ENCODE measurements at places on chromosomes 1 and 21.
A peak's percentile ranks its signal among the peaks of the same experiment; 100 is the strongest.

DNA sequence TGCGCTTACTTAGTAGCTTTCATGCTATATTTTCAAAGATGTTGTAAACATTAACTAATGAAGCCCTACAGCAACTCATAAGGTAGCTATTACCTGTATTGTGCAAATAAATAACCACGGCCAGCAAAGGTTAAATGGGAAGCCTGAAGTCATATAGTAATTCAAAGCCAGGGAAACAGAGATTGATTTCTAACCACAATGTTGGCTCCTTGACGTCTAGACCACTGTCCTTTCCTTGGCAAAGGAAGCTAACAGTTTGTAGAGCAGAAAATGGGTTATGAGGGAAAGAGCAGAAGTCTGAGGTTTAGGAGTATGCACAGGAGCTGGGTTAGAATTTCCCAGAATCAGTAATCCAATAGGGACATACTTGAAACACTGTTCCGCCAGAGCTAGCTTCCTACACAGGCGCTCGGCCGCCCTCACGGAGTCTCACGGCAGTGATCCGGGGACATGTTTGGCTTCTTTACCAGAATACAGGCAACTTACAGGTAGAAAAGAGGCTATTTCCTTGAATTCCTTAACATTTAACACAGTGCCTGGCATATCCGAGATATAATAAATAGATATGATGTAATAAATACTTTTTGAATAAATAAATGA lies 298.8 kb upstream of the LYPLAL1 start:
- no peak for DNase-seq

DNA sequence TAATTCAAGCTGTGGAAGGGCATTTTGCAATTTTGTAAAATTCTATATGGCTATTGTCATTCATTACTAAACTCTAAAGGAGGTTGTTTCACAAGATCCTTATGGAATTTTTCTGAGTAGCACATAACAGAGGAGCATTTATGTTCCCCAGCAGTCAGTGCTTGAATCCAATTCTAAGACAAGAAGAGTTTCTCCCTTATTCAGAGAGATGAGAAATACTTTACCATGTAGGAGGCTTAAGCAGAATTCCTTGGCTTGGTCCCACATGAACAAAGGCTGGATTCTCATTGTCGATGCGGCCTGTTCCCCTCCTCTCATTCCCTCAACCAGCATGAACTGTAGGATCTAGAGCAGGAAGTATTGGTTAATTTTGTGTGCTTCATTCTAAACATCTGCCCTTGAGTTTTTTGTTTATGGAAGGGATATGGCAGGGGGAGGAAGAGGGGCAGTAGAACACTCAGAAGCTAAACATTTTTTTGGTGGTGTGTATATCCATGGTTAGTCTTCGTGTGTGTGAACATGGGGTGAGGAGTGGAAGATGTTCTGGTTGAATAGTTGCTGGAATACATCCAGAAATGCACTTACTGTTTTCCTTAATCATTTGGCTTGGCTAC lies 74.3 kb downstream of the LAMC1 start:
- no peak for DNase-seq

GRCh38 chr1:246680190-246680589 lies 44.0 kb upstream of the SCCPDH start:
- no peak for DNase-seq

- no peak for DNase-seq
Observed at GRCh38 chr21:46663754-46664153, 28.3 kb downstream of the PRMT2 start.

- DNase-seq, result no peak
Observed at GRCh38 chr1:108605633-108606032, 45.7 kb downstream of the EEIG2 start.

- DNase-seq, result no peak
Observed at GRCh38 chr1:29323636-29324035, 87.3 kb downstream of the PTPRU start.

- DNase-seq, result no peak
Observed at GRCh38 chr1:242318140-242318539, 206.4 kb downstream of the PLD5 start.

DNA sequence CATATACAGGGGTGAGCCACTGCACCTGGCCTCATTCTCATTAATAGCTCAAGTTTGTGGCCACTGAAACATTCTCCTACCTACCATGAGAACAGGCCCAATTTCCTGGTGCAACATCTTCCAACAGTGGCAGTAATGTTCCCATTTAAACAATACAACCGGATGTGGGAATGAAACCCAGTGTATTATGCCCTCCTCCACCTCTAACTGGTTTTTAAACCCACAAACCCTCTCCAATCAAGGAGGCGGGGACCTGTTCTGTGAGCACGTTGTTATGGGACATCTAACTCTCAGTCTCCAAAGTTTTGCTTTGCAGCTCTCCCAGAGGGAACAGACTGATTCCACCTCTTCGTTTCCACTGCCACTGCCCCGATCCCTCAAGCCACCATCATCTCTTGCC lies 2.6 kb downstream of the CTNNBIP1 start:
- peak; percentile 53 for DNase-seq

DNA sequence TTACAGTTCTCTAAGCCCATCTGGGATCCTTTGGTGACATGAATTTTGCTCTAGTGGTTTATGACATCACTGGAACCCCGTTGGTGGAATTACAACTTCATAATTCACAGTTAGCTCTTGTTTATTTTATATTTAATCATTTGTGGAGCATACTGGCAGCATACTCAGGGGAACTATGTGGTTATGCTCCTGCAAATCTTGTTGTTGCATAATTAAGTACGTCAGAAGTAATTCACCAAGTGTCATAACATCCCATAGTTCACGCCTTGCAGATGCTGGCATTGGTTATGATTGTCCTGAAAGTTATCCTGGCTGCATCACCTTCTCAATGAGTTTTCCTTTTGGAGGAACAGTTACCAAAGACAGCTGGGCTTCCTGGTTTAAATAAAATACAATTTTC lies 16.5 kb downstream of the PRRX1 start:
- no peak for DNase-seq

DNA sequence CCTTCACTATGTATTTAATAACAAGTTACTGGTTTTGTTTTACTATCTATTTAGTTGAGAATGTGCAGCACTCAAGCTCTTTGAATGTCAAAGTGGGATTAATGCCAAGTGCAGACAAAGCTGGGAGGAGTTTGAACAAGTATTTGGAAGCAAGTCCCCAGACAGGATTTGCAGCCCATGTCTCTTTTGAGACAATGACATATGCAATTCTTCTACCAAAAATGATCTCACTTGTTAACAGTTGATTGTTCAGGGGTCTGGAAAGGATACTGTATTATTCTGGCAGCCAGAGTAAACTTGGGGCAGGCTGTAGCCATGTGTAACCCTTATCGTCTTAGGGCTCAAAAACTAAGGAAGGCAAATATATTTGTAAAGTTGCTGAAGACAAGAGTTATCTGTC lies 15.8 kb downstream of the COLGALT2 start:
- DNase-seq, result peak; percentile 39
